ENCODE measurements at places on chromosomes 5 and 9. TPM values are rescaled to one million over a fixed set of nuclear protein-coding genes. Genes with fewer than 3 reads are reported as not detected.

SAXO1 gene
- 0.48 TPM for total RNA-seq

- no peaks in the 10 kb centered on the region for H3K4me1 ChIP-seq
- H3K27ac ChIP-seq, result no peak overlapping the region
- no peaks in the 10 kb centered on the region for H3K36me3 ChIP-seq
- no peaks in the 10 kb centered on the region for H3K27me3 ChIP-seq
Measured at GRCh38 chr5:94080390-94080789, 339.0 kb upstream of the POU5F2 start.

TAF11L5 gene
- not detected for total RNA-seq

GRCh38 chr5:27571681-27572080 lies 533.3 kb upstream of the CDH9 start:
- no peaks in the 10 kb centered on the region for H3K36me3 ChIP-seq
- no peaks in the 10 kb centered on the region for H3K27me3 ChIP-seq
- no peak for DNase-seq
- no peak overlapping the region for H3K4me3 ChIP-seq

GRCh38 chr5:108617467-108618435 lies 129.9 kb upstream of the FER start:
- H3K4me3 ChIP-seq, result no peak overlapping the region
- H3K4me1 ChIP-seq, result no peaks in the 10 kb centered on the region
- no peak for DNase-seq
- no peaks in the 10 kb centered on the region for H3K36me3 ChIP-seq
- H3K27ac ChIP-seq, result no peak overlapping the region
- H3K27me3 ChIP-seq, result peaks cover 3% of the 10 kb centered on the region

KCNV2 gene
- not detected for total RNA-seq

DNA sequence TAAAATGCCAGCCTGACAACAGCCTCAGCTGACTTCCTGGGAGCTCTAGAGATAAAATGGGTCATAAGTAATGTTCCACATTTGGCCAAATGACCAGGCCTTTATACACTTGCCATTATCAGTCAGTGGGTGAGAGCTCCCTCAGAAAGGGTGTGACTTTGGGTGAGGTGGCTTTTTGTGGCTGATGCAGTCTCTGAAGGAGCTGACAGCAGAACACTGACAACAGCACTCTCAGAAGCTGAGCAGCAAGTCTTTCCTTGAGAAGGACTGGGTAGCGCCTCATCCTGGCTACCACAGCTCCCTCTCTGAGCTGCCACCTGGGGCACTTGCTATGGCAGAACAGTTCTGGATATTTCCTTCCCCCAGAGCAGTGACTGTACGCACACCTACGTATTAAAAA lies 22.0 kb upstream of the GNAQ start:
- DNase-seq, result no peak
- no peak overlapping the region for H3K27ac ChIP-seq
- no peaks in the 10 kb centered on the region for H3K36me3 ChIP-seq
- H3K27me3 ChIP-seq, result peaks cover 55% of the 10 kb centered on the region
- H3K4me3 ChIP-seq, result no peak overlapping the region
